ENCODE measurements at places on chromosomes 1 and 21.
A peak's percentile ranks its signal among the peaks of the same experiment; 100 is the strongest.

DNA sequence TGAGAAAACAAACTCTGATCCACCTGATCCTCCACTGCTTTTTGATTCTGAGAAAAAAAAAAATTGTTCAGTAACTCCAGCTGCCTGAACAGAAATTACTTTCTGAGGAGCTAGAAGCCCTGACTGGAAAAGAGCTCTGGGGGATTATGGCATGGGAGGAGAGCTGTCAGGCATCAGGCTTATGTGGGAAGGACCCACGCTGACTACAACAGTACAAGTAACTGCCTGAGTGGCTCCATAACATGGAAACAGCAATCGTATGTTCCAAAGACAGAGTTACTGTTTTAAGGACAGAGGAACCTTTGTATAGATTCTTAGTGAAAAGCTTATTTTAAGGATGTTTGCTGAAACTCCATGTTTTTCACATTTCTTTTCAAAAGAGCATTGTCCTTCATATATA, 1.2 kb upstream of the ANGPTL7 start:
- no peak for DNase-seq

- no peak for DNase-seq
Measured at GRCh38 chr21:34781526-34781925, 112.7 kb downstream of the CLIC6 start.

DNA sequence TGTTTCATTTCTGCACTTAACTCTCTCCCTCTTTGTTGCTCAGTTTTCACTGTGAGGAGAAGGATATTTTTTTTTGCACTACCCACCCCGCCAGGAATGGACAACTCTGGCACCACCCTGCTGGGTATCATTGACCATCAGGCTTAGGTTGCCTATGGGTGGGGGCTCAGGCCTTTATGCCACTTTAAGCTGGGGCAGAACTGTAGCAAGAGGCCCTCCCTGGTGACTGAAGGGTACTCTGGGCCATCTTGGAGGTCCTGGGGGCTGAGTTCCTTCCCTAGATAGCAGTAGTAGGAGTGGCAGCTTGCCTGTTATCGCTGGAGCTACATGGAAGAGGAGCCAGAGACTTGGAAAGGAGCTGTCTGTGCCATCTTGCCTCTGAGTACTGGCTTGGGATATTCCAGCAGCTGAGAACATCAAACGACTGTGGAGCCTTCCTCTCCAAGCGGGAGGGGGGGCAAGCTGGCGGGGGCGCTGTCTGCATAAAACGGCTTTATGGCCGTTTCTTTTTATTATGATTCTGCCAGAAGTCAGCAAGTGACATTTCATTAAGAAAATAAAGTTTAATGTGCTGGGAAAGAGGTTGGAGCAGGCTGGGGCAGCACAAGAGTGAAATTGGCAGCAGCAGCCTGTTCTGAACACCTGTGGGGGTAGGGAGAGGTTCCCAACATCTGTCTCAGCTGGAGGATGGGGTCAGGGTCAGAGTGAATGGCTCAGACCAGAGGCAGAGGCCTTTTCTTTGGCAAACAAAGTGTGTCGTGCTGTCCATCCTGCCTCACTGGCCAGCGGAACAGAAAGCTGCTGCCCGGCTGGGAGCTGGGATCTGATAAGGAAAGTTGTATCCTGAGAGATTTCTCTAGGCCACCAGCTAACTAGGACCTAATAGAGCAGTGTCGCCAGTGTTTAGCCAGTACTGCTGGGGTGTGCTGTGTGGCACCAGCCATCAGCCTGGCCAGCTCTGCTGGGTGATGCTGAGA, 32.9 kb downstream of the TMEM53 start:
- DNase-seq, result no peak

DNA sequence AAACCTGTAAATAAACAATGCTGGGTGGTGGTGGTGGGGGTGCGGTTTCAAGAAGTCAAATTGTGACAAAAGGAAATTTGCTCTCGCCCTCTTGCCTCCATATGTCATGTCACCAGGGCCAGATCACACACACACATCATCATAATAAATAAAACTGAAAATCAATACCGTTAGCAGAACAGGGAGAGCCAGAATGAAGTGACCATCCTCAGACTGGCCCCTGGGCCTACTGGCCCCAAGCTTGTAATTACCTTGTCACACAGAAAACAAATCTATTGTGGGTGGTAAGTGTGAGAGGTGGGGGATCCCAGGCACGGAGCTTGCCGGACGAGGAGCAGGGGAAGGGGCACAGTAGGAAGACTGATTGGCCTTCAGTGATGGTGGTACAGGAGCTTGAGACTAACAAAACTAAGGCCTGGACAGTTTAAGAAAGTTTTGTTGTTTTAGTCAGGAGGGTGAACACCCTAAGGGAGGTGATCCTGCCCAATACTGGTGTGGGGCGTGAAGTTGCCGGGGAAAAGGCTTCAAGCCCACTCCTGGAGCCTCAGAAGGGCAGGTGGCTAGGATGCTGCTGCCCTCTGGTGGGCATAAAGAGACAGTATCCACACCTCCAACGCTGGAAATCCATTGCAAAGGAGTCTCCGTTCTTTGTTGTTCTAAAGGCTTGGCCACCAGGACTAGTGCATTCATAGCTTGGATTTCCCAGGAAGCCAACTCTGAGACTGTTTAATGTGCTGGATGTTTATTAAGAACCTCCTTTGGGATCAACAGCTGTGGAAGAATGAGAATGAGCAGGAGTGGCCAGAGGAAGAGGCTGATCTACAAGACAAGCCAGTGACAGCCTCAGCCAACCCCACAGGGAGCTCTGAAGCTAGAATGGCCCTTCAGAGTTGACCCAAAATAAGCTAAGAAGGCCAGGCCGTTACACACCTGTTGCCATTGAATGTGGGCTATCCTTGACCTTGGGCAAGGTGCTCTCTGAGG, 8.1 kb upstream of the C1orf216 start:
- DNase-seq, result peak; percentile 45

- DNase-seq, result peak; percentile 79
Measured at GRCh38 chr1:41573785-41574713, 89.6 kb upstream of the EDN2 start.

DNA sequence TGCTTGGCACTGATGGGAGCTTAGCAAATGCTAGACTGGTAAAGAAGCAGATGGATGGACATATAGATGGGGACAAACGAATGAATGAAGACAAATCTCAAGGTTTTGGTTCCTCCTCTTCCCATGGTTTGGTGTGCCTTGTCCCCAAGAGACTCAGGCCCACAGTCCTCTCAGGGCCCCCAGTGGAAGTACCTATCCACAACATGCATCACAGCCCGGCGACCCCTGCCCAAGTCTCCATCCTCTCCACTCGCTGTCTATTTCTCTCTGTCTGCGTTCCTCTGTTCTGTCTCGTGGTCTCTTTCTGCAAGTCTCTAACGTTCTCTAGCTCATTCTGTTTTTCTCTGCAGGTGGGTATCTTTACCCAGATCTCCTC, 85.8 kb downstream of the GLIS1 start:
- DNase-seq, result no peak

DNA sequence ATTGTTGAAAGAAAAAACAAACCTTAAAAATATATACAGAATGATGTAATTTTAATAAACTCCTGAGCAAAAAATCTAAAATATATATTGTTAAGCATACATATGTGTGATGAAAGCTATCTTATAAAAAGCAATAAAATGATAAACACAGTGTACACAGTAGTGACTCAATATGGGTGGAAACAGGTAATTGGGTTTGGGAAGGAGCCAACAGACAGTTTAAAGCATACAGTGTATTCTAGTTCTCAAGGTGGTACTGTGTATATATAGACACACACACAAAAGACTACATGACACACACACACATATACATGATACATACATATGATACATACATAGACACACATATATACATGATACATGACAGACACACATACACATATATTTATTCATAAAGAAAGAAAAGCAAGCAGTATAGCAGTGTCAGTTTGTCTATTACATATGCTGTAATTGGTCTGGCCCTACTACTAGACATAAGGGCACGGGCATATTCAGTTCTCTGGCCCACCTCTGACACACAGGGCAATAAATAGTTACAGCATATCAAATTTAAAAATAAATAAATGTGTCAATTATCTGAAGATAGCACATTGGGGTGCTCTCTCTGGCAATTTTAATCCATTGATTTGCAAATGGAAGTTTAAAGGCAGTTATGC, 330.2 kb downstream of the S1PR1 start:
- no peak for DNase-seq

Measured in activated CD4-positive, alpha-beta T cell treated with anti-CD3 and anti-CD28 coated beads, Interleukin-2, amount 50 U/mL, for 4 hours (primary cell).